ENCODE measurements at places on chromosomes 4 and X. TPM values are rescaled to one million over a fixed set of nuclear protein-coding genes. Genes with fewer than 3 reads are reported as not detected.
A peak's percentile ranks its signal among the peaks of the same experiment; 100 is the strongest.

GRCh38 chr4:44961001-44961755 is 234.8 kb upstream of the GNPDA2 start:
- DNase-seq = no peak

DNA sequence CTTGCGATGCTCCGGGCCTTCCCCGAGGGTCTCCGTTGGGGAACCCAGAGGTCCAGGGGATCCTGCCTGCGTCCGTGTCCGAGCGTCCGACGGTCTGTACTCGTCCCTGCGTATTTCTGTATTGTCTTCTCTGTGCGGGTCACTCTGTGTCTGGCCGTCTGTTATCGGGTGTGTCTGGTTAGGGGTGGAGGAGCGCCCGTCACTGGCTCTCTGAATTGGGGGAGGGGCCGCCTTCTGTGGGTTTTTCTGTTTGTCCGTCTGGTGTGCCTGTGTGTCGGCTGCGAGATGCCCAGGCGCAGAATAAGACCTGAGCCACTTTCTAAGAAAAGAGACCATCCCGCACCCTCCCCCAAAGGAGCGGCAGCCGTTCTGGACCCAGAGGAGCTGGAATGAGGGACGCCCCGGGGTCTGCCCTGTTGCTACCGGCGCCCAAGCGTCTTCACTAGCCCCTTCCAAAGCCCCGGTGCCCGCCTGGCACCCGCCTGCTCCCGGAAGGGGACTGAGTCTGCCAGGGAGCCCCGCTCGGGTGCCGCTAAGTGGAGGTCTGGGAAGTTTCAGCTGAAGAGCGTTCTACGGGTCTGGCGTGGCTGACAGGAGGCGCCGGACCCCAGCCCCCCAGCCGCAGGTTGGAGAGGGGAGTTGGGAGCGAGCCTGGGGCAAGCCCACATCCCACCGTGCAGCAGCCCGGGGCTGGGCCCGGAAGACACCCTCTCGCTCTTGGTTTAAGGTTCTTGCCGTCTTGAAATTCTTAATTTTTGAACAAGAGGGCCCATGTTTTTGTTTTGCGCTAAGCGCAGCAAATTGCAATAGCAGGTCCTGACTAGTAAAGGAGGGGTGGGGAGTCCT is 1.0 kb upstream of the OTOP1 start:
- DNase-seq = no peak

GRCh38 chr4:85474818-85475630 is at the start of gene ARHGAP24:
TSS of gene ARHGAP24 (plus strand) at chr4:85475150.
- peak; percentile 88 for DNase-seq

DNA sequence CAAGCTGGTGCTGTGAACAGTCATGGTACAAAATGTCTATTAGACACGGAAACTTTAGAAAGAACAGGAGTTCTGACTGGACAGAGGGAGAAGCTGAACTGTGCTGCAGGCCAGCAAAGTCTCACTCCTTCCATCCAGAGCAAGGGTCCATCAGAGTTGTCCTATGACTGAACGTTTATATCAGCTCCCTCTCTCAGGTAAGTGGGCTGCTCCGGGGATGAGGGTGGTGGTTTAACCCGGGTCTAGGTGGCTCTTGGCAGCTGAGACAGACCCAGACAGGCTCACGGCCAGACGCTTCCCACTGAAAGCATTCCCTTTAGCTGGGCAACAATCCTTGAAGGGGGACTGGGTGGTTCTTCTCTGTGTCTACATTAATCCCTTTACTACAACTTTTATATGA is 385.0 kb upstream of the SMIM31 start:
- no peak for DNase-seq

DNA sequence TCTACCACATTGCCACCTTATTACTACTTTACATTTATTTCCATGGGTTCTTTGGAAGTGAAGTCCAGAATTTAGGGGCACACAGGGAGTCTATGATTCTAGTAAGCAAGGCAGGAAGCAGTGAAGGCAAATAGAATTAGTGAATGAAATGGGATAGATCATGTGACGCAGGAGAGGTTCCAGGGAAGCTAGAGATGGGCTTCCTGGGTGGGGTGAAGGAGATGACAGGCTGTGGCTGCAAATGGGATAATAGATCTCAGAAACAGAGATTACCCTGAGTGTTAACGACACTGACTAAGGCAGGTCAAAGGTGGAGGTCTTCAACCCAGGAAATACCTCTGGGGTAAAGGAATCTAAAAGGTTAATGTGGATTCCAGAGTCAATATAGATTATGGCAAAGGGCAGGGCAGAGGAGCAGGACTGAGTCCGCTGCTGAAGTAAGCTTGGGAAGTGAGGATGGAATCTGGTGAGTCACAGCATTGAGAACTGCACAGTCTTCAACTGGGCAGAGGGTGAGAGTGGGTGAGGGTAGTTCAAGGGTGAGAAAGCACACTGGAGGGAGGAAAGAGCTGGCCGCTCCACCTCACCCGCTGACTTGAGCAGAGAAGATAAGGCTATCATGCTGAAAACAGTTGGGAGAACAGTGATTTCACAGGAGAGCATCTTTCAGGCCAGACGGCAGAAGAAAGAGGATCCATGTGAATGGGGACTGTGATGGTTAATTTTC is 70.8 kb downstream of the ANXA3 start:
- no peak for DNase-seq

DNA sequence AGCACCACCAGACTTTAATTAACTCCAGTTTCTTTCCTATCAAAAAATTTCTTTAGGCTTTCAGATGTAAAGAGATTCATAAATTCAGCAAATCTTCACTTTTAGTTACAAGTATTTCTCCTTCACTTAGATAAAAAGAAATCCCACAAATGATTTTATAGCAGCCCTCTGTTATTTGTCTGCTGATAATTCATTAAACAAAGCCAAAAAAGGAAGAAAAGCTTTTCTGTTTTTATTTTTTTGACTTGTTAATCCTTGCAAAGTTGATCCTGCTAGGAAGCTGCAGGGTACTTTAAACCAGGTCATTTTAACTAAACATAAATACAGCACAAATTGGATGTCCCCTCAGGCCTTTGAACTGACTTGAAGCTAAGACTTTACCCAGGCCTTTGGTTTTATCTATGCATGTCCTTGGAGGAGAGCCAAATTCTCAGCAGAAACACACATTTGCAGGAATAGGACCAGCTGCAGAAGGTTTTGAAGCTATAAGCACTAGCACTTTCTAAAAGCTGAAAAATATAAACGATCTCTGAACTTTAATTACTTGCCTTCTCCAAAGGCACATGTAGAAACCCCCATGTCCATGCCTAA is 57.5 kb downstream of the PCDH18 start:
- DNase-seq = no peak

The FRMD7 gene
- total RNA-seq = 0.05 TPM

The NDNF gene
- total RNA-seq = not detected

The SSX4B gene
- total RNA-seq = 0.42 TPM

The OTC gene
- not detected for total RNA-seq

The WNK3 gene
- total RNA-seq = 8.6 TPM

Measured in SK-MEL-5 (cell line).